Erythroblast (primary cell): ENCODE measurements at places on chromosomes 6 and 20.

GRCh38 chr6:3359101-3359752, 97.6 kb downstream of the SLC22A23 start:
- DNase-seq: no peak

DNA sequence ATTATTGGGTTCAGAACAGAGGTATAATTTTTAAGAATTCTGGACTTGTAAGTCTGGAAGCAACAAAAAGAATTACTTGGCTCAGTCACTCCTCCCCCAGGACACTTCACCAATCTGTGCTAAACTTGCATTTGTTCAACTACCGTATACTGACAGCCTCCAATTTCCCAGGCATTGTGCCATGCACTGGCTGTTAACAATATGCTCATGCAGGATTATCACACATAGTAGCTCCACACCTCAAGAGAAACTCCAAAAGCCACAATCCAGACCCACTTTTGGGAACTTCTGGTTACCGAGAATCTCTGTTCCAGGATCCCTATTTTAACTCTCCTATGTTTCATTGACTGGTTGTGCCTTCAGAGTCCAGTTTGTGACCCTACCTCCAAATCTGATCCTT, 7.7 kb downstream of the ADGRF1 start:
- no peak for DNase-seq

DNA sequence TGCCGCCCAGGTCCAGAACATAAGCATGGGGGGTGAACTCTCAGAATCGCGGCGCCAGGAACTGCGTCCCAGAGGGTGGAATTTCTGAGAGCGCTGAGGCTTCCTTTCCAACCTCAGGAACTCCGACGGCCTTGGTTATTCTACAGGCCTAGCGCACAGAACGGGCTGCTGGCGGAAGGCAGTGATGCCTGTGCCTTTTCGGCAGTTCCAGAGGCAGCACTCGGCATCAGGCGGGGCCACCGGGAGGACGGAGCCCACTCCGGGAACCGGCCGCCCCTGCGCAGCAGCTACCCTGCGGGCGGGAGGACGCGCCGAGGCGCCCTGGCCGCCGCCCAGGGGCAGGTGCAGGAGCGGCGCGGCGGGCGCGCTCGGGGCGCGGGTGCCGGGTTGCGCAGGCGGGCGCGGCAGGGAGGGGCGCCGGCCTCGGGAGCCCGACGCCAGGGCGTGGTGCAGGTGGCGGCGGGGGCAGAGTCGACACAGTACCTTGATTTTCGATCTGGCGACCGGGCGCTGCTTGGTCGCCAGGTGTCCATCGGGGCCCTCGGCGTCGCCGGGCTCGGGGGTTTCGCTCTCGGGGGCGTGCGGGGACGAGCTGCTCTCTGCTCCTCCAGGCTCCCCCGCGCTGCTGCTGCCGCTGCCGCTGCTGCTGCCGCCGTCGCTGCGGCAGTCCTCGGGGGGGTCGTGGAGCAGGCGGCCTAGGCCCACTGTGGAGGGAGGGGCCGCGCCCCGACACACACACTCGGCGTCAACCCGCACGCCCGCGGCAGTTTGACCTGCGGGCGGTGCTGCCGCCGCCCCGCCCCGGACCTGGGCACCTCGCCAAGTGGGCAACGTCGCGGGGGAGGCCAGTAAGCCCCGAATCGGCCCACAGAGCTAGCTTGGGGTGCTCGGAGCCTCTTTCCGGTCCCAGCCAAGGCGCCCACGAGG, 1.3 kb downstream of the OVOL2 start:
- no peak for DNase-seq

DNA sequence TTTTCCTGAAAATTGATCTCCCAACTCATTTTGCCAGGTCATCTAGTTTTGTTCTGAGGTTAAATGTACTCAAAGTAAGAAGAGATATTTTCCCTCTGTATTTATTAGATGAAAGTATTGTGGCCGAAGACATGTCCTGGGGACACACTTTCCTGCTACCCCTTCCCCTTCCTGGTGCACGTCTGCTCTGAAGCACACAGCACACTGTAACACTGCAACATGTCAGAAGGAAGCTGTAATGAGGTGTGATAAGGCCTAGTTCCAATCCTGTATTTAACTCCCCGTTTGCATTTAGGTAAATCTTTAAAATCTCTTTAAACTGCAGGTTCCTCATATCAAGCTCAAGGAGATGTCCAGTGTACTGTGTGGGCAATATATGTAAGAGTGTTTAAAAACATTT, 99.4 kb downstream of the HDGFL1 start:
- no peak for DNase-seq

GRCh38 chr20:50226093-50226974, 35.7 kb downstream of the CEBPB start:
- DNase-seq: no peak
